ENCODE measurements at places on chromosomes 1 and 21.

GRCh38 chr1:110463725-110464124 lies 12.8 kb downstream of the PROK1 start:
- DNase-seq = peak; percentile 36

DNA sequence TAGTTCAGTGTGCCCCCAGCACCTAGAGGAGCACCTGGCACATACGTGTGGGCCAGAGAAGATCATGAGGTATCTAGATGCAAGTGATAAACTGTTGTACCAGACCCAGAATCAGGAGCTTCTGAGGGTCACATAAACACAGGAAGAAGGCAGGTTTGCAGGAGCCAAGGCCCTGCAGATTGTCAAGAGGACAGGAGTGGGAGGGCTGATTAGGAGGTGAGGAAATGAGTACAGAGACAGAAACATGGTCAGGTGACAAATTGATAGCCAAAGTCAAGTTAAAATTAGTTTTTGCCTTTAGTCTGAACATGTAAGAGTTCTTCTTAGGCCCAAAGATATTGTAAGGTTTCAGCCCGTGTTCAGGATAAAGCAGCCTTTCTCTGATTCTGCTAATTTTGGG lies 14.0 kb upstream of the TRAF3IP3 start:
- no peak for DNase-seq

DNA sequence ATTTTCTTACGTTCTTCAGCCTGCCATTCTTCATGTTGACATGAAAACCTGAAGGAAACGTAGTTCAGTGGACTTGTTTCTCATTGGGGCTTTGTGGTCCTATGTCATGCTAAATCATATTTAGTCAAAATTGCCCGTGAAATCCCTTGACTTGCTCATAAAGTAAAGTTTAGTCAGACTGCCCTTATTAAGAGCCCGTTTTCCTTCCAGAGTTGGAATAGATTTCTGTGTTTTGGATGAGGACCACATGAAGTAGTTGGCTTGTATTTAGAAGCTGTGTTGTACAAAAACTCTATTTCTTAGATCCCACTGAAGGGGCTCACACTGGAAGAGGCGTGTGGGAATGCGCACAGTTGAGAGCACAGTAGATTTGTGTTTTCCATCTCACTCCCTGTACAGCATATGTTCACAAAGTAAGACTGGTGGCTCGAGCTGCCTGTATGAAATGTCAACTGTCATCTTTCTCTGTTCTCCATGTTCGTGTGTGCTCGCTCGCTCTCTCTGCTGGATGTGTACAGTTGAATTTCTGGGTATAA lies 42.4 kb downstream of the CAMTA1 start:
- no peak for DNase-seq

- no peak for DNase-seq
Observed at GRCh38 chr1:12622506-12622905, 4.5 kb upstream of the DHRS3 start.

DNA sequence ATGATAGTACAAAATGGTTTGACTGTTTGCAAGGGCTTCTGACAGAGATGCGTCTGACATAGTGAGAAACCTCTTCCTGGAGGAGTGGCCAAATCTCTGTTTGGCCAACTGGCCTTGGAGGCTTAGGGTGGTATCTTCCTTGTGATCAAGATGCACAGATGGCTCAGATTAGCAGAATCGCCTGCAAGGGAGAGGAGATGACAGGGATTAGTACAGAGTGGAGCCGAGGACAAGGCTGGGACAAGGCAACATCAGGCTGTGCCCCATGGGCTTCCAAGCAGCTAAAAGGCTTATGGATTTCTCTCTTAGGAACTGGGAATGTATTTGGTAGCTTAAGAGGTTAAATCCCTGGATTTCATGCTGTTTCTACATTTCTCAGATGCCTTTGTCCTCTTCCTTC lies 379.1 kb downstream of the SIPA1L2 start:
- no peak for DNase-seq

DNA sequence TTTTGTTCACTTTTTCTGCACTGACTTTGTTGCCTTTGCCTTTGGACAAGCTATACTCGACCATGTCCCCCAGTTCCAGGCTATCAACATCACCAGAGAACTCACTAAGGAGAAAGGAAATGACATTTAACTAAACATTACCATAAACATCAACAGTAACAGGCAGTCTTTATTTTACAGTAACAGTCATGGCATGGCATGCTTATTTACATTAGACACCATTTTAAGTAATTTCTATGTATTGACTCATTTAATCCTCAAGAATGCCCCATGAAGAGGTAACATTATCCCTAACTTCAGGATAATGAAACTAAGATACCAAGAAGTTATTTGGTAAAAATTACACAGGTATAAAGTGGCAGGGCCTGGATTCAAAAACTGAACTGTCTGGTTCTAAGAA lies 8.7 kb upstream of the NRAS start:
- no peak for DNase-seq

DNA sequence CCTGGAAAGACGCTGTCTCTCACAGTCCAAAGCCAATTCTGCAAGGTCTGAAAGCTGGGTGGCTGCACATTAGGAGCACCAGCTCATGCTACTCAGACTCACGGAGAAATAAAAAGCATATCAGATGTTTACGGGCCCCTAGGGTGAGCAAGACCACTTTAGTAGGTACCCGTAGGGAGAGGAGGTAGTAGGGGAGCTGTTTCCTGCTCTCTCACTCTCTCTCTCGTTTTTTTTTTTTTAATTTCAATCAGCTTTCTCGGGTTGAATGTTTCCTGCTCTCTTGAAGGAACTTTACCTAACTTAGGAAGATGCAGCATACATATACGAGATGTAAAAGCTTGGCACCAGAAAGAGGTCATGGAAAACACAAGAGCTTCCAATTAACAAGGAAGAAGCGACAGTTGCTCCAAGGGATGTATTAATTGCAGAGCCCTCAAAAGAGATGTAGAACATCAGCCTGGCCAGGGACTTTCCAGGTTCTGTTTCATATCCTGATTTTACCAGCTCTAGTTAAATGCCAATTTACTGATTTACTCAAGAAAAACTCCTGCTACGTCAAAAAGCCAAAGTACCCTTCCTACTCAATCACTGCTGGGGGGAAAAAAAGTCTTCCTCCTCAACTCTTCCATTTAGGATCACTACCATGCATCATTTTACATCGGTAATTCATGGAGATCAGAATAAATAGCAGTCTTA lies 3.1 kb downstream of the LORICRIN start:
- DNase-seq = no peak

DNA sequence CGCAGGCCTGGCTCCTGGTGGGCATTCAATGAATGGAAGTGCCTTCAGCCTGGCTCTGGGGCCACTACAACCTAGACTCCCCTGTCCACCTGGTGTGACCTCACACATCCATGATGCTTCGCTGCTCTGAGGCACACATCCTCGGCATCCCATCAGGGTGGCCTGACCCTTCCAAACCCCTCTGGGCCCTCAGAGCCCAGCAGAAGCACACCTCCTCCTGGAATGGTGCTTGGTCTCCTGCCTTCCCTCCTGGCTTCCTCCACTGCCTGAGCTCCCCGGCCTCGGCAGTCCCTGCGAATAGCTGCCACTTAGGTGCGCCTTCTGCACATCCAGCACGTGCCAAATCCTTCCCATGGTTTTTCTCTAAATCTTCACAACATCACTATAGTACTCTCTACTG lies 133.8 kb downstream of the GLIS1 start:
- no peak for DNase-seq

DNA sequence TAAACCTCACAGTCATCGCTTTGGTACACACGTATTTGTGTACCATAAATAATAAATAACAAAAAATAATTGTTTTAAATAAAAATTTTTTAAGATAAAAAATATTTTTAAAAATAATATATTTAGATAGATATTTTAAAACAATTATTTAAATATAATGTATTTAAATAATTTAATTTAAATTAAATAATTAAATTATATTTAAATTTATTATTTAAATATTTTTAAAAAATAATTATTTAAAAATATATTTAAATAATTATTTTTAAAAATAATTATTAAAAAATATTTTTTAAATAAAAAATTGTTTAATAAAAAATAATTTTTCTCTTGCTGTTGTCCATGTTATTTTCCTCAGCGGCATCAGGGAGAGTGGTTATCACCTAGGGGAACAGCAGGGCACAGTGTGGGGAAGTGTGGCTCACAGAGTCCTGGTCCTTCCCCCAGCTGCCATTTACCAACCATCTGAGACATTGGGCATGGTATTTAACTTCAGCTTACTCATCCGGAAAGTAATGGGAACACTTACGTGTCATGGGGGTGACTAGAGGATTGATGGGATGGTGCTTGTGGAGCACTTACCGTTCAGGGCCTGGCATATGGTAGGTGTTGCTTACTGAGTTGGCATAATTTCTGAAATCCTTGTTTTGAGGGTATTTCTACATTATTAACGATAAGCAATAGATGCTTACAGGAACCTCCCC lies 92.9 kb upstream of the TSPAN2 start:
- DNase-seq = peak; percentile 75

- no peak for DNase-seq
Observed at GRCh38 chr1:203754455-203754864, 10.5 kb upstream of the LAX1 start.

DNA sequence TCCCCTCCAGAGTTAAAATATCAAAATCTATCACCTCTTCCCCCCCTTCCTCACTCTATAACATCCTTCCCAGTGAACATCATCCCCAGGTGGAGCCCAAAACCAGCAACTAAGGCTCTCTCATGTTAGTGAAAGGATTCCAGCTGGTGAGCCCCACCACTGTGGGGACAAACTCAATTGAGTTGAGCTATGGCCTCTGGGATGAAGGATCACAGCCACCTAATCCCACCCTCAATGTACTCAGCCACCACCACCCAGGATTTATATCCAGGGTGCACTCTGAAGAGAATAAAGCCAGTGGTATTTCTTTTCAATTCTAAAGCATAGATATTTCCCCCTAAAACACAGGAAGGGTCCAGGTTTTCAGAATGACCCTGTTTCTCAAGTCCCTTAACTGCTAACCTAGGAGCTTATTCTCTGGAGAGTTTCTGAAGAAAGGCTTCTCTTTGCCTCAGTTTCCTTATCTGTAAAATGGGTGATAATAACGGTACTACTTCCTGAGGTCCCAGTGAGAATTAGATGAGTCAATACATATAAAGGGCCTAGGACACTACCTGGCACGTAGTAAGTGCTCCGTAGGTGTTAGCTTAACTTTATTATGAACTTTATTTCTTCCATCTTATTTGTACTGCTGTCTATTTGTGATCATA lies 15.6 kb upstream of the BOLA1 start:
- no peak for DNase-seq

- no peak for DNase-seq
Observed at GRCh38 chr1:223609066-223609465, 56.4 kb downstream of the CAPN8 start.
